ENCODE measurements at places on chromosomes 1 and 21.

DNA sequence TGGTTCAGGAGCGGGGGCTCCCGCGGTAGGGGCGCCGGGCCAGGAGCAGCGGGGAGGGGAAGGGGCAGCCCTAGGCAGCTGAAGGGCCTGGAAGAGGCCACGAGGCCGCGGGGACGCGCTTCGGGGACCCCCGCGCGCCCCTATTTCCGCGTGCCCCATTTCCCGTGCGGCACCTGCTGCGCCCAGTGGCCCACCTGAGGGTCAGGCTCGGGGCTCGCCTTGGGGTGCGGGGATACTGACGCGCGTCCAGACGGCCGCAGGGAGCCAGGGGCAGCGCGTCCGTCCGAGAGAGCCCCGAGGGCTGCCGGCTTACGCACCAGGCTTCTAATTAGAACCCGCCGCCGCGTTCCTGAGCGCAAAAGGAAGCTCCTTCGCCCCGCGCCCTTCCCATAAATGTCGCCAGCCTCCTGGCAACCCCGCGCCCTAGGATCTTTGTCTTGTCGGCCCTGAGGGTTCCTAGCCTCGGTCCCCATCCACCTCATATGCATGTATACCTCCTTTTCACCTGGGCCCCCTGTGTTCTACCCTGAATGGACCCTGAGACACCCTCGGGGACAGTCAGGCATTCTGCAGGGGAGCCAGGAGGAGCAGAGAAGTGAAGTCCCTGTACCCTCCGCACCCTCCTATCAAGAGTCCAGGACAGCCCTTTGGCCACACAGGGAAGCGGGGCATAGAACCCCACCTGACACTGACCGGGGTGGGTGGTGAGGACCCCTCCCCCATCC lies 1.8 kb downstream of the WNT3A start:
- peak; percentile 16 for DNase-seq

DNA sequence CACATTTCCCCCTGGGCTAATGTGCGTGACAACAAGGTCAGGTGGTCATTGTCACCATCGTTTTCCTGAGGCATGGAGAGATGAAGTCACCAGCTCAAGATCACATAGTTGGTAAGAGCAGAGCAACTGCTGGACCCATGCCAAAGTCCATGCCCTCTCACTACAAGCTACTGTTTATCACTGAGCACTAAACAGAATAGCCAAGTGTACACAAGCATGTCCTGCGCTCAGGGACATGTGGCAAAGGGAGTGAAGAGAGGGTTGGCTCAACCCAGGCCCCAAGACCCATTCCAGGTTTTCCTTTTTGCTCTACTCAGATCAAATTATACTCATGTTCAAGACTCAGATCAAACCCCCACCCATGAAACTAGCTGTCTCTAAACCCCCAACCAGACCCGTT lies 20.8 kb downstream of the LRRC52 start:
- DNase-seq, result no peak

DNA sequence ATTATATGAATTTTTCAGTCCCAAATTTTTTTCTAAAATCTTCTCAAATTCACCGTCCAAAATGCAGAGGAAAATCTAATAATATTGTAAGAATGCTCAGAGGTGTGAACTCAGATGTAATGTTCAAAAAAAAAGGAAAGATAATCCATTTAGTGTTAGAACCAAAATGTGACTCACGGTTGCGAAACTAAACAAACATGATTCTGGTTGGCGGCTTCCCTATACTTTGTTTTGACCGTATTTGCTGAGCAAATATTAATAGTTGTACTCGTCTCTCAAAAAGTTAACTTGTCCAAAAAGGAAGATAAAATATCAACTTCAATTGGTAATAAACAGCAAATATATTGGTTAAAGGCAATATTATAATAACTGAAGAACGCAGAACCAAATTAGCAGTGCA lies 34.4 kb downstream of the ZSWIM5 start:
- DNase-seq, result no peak

DNA sequence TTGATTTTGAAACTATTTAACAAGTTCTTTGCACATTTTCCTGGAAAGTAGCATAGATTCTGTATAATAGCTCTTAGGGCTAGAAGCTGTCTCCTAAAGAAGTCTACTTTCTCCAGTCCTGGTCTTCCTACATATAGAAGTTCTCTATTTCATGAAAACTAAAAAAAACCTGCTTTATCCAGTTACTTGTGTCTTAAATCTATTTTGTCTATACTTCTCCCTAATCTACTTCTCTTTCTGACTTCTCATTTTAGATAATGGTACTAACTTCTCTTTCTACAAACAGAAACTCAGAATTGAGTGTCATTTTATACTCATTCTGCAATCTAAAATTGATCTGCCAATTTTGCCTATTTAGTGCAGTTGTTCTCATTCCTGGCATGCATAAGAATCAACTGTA lies 28.7 kb downstream of the PDE4B start:
- DNase-seq, result no peak

DNA sequence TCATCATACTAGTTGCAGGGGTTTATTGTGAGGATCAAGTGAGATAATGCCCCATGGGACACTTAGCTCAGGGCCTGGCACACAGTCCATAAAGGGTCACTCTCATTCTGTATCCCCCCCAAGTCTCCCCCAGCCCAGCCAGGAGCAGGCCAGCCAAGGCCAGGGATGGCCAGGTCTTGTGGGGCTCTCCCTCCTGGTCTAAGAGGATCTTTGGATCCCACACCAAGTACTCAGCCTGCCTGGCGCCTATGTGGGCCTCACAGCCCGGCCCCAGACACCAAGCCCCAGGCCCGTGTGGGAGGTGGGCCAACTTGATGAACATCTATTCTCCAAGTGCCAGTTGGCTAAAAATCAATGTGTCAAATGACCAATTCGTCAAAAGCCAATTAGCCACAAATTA lies 117.8 kb downstream of the GLIS1 start:
- DNase-seq, result no peak

DNA sequence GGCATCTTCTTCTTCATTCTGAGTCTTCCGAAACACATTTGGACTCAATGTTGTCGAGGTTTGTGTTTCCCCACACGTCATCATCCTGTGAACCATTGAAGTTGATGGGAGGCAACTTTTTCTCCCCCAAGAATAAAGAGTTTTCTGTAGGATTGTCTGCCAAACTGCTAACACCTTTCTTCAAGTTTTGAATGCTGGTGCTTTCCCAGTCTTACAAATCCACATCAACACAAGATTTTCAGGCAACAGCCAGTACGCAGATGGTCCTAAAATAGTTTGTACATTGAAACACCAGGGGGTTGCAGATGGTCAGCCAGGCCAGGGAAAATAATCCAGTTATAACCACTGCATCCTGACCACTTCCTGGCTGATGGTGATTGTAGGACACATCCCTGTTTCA lies 187.9 kb downstream of the DISC1 start:
- DNase-seq, result no peak

DNA sequence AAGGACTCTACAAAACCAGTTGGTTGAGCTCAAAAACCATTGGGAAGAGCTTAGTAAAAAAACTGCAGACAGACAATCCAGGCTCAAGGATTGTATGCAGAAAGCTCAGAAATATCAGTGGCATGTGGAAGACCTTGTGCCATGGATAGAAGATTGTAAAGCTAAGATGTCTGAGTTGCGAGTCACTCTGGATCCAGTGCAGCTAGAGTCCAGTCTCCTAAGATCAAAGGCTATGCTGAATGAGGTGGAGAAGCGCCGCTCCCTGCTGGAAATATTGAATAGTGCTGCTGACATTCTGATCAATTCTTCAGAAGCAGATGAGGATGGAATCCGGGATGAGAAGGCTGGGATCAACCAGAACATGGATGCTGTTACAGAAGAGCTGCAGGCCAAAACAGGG lies 104.0 kb upstream of the BMP8A start:
- DNase-seq, result peak; percentile 85

DNA sequence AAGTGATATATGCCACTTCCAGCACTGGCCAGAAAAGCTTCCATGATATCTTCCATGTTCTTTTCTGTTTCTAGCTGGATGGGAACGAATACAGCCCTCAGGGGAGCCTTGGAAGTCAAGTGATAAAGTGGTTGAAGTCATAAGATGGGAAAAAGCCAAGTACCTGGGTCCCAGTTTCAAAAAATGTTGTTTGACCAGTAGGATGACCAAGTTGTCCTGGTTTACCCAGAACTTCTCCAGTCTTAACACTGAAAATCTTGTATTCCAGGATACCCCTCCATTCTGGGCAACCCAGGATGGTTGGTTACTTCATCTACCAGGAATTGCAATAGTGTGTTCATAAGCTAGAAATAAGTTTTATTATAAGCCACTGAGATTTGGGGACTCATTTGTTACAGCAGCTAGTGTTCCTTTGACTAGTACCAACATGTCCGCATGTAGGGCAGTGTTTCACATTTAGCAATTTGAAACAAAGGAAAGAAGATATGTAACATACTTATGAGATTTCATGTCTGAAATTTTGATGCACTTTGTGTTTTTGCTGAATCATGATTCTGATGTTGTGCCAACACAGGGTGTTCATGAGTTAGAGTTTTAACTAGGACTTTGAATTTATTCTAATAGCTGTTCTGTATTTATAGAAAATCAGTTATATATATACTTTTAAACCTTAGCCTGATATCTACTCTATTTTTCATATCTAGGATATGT lies 139.9 kb downstream of the TPR start:
- DNase-seq, result no peak

- no peak for DNase-seq
These were observed 59.2 kb upstream of the ATP5PO start for GRCh38 chr21:33974513-33975468.

DNA sequence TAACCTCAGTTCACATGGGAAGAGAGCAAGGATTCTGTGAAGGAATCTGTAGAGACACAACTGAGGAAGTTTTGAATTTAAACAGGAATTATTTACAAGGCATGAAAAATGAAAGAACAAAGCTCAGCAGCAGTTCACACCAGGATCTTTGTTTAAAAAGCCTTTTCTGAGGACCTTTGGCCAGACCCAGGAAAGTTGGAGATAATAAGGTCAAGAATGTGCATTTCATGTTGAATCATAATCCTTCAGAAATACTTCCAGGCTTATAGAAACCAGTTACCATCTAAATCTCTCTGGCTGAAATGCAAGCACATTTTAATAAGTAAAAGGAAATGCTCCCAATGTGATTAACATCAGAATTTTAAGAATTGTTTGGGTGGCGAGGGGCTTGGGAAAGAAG lies 2.7 kb downstream of the CLIC6 start:
- DNase-seq, result no peak

- no peak for DNase-seq
These were observed 14.9 kb downstream of the ODF2L start for GRCh38 chr1:86381223-86381622.

DNA sequence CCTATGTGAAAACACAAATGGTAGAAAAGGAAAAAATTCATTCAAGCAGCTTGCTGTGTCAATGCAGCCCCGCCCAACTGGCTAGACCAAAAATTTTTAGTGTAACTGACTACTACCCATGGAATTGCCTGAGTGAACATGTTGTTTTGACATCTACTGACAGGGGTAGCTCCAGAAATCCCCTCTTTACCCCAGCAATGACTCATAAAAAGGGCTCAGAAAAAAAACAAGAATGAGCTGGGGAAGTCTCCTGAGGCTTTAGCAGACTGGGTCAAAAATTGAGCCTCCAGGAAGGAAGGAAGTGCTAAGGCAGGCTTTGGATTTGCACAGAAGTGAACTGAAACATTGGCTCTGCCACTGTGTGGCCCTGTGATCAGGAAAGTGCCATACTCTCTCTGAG lies 24.4 kb upstream of the FGGY start:
- no peak for DNase-seq

Data from mesendoderm (in vitro differentiated cells).